ENCODE measurements at places on chromosomes 12 and 14.

DNA sequence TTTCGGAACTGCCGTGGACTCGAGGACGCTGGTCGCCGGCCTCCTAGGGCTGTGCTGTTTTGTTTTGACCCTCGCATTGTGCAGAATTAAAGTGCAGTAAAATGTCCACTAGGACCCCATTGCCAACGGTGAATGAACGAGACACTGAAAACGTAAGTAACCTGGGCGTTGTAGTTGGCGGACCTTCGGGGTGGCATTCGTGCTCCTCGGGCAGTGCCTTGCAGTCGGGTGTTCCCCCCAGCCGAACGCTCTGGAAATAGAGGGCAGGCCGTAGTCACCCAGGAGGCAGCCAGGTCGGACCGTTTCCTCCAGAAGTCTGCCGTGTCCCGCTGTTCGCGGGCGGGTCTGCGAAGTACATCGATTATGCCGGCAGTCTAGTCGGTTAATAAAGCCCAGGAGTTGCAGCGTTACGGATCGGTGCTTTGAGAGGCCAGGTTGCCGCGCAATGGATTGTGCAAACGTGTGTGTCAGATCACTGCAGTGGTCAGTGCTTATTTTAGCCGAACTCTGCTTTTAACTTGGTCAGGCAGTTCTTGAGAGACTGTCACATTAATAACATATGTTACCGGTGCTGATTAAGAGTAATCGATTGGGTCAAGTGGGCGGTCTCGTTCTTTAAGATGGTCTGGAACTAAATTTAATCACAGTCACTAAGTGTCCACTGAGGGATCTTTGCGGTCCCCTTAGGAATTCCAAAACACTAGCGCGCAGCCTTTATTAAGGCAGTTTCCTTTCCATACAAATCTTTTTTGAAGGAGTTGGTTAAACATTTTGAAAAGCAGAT lies 906 bp downstream of the MARK3 start:
- DNase-seq = no peak

DNA sequence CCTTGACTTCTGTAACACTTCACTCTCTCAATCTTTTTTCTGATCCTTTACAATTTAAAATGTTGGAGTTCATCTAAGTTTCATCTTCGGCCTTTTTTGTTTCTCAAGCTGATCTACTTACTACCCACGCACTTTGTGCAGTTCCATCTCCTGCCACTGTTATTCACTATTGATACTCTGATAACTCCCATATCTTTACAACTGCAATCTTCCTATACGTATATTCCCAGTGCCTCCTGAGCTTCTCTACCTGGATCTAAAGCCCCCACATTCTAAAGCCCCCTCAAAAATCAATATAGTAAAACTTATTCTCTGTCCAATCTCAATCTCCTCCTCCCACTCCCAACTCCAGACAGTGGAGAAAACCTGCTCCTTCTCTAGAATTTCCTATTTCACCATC lies 5.9 kb downstream of the ATG2B start:
- DNase-seq = no peak

GRCh38 chr14:20306079-20306423 lies 300 bp upstream of the TTC5 start:
- no peak for DNase-seq

GRCh38 chr14:68685419-68686204 lies 107.3 kb downstream of the ZFP36L1 start:
- peak; percentile 92 for DNase-seq

GRCh38 chr12:20150835-20151422 lies 217.4 kb upstream of the PDE3A start:
- no peak for DNase-seq

GRCh38 chr14:89165189-89166181 lies 251.5 kb downstream of the FOXN3 start:
- DNase-seq = no peak

DNA sequence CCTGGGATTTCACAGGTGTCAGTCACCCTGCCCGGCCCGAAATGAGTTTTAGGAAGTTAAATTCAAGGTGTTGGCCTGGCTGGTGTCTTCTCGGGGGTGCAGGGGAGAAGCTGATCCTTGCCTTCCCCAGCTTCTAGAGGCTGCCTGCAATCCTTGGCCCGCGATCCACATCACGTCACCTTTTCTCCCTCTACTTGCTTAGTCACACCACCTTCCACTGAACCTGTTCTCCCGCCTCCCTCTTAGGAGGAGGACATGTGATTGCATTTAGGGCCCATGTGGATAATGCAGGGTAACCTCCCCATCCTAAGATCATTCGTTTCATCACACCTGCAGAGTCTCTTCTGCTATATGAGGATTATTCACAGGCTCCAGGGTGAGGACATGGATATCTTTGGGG lies 25.4 kb upstream of the ATXN2 start:
- no peak for DNase-seq

DNA sequence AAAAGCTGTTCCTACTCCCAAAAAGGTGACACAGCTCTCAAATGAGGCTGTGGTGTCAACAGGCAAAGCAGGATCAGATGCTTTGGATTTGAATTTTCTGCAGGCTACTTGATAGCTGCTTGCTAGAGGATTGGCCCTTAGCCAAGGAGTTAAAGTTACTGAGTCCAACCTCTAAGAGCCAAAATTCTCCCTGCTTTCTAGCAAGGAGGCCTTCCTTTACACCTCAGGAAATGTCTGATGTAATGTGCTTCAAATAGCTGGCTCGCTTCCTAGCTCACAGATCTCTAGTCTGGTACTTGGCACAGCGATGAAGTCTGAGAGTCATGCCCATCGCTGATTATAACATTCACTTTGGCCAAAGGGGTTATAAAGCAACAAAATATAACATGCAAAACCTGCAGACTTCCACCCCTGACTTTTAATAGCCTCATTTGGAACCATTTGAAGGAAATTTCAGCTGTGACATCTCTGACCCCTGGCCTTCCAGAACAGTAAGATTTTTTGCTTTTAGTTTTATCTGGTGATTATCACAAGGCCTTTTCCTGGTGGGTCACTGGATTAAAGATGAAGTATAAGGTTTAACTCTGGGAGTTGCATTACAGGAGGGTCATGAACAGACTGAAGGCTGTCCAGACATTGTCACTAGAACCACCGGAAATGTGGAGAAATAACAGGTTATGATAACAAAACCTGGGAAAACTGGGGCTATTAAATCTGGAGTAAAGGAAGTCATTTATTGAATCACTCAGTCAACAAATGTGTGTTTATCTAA lies 189.7 kb downstream of the EPS8 start:
- peak; percentile 89 for DNase-seq

DNA sequence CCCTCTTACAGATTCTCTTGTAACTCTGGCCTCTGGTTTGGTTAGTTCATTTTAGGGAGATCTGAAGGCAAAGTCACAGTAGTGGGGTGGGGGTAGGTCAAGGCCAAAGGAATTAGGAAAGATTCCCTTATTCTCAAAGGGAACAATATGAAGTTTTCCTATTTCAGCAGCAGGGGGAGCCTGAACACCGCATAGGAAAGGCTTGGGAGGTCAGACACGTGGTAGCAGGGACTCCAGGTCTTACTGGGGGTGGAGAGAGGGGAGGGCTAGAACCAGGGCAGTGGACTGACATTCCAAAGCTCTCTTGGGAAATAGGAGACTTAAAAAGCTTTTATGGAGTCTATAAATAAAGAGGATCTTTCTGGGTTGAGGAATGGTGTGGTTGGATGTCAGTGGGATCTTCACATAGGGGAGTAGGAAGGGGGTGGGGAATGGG lies 1.3 kb downstream of the ZC3H10 start:
- peak; percentile 82 for DNase-seq

- DNase-seq = peak; percentile 29
Measured at GRCh38 chr14:35687335-35687939, 121.7 kb downstream of the RALGAPA1 start.

DNA sequence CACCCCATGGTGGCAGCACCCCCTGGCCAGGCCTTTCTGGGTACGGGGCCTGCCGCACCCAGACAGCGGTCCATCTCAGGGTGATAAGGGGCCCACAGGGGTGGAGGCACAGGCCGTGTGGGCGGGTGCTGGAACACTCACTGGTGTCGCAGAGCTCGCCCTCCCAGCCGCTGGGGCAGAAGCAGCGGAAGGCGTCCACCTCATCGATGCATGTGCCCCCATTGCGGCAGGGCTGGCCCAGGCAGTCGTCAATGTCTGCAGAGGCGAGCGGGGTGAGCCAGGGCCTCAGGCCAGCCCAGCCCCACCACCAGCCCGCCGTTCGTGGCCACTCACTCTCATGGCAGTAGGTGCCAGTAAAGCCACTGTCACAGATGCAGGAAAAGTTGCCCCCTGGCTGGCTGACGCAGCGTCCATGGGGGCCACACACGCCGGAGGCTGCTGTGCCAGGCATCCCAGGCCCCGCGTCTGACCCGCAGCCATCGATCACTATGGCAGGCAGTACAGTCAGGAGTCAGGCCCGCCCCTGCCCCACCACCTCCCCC lies 19.9 kb downstream of the JAG2 start:
- DNase-seq = no peak

GRCh38 chr12:94535510-94535921 lies 75.8 kb upstream of the CEP83 start:
- no peak for DNase-seq

- DNase-seq = peak; percentile 73
Measured at GRCh38 chr12:98211909-98212695, 303.3 kb upstream of the TMPO start.

GRCh38 chr12:74293689-74294131 lies 243.9 kb upstream of the ATXN7L3B start:
- no peak for DNase-seq

DNA sequence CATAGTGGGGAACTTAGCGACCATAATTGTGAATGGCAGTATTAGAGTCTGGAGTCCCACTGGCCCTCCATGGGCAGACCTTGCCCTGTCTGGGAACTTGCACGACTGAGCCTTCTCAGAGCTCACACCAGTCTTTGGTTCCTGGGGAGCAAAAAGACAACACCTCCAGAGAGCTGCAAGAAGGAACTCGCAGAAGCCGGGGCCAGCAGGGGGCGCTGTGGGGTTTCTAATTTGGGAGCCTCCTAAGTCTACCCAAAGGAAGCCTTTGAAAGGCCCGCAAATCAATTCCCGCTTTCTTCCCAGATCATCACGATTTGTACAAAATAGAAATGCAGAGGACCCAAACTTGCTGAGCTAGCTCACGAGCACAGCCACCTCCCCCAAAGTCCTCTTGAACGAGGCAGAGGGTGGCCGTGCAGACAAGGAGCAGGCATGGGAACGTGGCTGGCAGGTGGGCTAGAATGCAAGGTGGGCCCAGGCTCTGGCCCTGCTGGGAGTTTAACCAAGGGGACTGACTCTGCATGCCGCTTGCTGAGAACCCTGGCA lies 46.3 kb upstream of the FBXO21 start:
- peak; percentile 16 for DNase-seq

DNA sequence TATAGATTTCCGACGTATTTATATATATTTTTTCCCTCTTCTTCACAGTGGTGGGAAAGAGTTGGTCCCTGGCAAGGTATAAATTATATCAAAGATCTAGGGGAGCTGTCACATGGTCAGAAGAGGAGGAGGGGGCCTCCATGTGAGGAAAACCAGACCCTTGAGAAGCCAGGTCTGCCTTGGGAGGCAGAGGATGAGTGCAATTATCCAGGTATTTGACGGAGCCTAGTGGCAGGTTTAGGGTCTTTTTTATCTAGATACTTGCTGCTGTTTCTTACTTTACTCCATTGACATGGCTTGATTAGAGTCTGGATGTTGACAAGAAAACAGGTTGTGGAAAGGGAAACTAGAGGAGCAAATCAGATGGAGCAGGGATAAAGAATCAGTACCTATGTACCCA lies 5.5 kb downstream of the COPZ1 start:
- no peak for DNase-seq

- DNase-seq = no peak
Measured at GRCh38 chr12:89665556-89665955, 43.1 kb downstream of the ATP2B1 start.

GRCh38 chr12:93139028-93139665 lies 210.1 kb upstream of the EEA1 start:
- no peak for DNase-seq

- no peak for DNase-seq
Measured at GRCh38 chr12:65899241-65899640, 75.0 kb downstream of the HMGA2 start.

DNA sequence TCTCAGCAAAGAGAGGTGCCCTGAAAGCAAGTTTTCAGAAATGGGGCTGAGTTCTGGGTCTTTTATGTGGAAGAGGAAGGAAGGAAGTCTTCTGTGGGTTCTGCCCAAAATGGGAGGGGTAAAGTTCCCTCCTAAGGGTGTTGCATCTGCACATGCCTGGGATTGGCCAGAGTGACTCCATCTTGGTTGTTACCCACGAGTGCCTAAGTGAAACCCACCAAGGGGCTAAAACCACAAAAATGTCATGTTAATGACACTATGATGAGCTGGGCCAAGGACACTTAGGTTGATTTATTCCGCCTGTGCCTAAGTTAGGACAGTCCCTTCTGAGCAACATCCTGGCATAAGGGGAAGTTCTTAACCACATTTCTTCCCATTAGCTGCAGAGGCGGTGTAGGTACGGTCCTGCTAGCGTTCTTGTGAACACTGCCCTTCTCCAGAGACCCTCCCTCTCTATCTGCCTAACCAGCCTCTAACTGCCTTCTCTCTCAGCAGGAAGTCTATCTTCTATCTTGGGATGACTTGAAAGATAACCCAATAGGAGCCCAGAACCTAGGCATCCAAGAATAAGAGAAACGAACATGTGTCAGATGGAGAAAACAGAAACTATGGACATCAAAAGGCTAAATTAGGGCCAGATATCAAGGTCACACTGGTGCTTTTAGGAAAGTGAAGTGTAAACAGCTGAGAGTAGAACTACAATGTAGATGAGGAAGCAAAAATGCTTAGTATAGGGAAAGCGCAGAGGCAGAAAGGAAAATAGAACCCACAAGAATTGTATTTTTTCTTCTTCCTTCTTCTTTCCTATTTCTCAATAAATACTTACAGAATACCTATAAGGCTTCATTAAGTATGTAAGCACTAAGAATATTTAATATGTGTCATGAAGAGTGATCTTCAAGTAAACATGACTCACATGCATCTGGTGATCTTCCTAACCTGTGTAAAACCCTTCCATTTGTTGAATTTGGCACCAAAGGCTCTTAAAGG lies 104.2 kb upstream of the AMN1 start:
- DNase-seq = peak; percentile 16

DNA sequence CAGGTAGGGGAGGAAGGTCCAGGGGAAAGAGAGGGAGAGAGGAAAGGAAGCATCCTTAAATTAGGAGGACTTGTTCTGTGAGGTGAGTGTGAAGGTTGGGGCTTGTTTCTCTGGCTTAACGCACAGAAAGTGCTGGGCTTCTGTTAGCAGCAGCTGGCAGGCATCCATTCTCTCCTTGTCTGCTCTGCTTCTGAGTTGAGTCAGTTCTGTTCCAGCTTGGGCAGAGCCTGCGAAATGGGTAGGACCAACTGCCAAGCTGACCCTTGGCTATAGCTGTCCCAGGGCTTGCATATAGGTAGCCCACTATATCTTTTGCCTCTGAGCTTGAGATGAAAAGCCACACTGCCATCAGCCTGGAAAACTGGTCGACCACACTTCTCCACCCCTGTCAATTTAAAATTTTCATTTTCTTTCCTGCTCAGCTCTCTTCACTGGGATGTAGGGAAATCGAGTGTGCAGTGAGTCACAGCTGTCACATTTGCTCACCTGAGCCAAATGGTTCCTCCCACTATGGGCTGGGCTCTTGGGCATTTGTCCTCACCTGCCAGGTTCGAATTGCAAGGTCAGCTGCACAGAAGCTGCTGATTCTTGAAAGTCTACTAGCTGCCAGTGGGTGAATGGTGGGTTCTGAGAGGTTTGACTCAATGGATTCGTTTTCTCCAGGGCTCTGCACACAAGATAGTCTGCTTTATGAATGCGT lies 256.4 kb upstream of the PWP1 start:
- DNase-seq = no peak

All from astrocyte (in vitro differentiated cells and primary cell).